ENCODE measurements at places on chromosomes 5 and 9.

DNA sequence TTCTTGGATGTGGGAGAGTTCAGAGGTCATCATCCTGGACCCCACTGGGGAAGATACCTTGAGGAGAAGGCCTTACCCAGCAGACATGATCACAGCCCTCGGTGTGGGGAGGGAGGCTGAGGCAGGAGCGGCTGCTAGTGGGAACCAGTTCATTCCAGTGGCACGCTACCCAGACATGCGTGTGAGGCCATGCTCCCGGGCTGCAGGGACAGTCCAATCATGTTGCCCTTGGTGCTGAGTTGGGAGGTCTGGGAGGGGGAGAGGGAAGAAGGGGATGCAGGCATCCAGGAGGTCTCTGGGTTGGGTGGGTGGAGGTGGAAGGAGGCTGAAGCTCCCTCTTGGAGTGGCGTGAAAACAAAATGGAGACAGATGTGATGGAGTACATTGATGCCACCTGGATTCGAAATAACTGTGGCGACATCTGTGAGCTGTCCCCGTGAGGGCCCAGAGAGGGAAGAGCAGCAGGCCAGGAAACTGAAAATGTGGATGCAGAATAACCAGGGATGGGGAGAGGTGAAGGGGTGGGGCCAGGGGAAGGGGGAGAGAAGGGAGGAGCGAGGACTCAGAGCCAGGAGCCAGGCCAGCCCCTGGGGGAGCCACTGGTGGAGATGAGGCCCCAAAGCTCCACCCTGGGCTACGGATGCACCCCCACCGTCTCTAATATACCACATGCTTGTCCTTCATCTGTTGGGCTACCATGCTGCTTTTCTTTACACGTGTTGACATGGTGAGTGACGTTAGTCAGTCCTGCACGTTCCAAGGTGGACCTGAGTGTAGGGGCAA, 16.2 kb downstream of the NDUFS6 start:
- peaks cover 20% of the 10 kb centered on the region for H3K36me3 ChIP-seq
- no peak overlapping the region for H3K4me3 ChIP-seq
- DNase-seq: no peak
- no peak overlapping the region for H3K27ac ChIP-seq
- H3K27me3 ChIP-seq: no peaks in the 10 kb centered on the region

GRCh38 chr9:131518553-131518952, 12.5 kb downstream of the UCK1 start:
- peaks cover 36% of the 10 kb centered on the region for H3K36me3 ChIP-seq
- no peaks in the 10 kb centered on the region for H3K4me1 ChIP-seq
- no peaks in the 10 kb centered on the region for H3K27me3 ChIP-seq
- no peak for DNase-seq
- H3K27ac ChIP-seq: no peak overlapping the region
- H3K4me3 ChIP-seq: no peak overlapping the region

DNA sequence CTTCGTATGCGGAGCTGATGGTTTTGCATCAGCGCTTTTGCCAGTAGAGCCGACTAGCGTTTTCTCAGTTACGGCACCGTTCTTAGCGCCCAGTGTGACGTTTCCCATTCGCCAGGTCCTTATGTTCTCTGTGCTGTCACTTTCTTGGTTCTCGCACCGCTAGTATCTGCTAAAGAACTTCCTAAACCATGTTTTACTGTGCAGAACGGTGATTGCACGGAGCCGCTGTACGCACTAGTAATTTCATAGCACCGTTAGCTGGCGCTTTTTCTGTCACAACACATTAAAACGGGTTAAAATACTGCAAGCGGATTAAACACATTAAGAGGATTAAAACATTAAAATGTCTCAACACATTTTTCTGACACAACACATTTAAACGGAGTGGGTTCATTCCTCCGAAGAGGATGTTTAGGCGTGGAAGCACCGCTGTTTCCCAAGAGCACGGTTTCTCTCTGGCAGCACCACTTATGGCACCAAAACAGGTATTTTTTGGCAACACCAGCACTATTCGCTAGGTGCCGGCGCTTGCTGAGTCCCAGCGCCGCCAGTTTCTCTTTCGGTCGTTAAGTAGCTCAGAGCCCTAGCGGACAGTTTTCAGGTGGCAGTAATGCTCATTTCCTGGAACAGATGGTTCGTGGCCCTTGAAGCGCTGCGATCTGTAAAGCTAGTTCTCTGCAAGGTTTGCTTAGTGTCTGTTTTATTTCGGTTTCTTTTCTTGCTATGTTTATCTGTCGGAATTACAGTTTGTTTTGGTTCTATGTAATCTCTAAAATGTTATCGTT, 20.3 kb downstream of the ANXA2R start:
- peak overlapping the region; percentile 30 for H3K27ac ChIP-seq
- H3K27me3 ChIP-seq: no peaks in the 10 kb centered on the region
- H3K4me1 ChIP-seq: peaks cover 4% of the 10 kb centered on the region
- DNase-seq: peak; percentile 91
- H3K4me3 ChIP-seq: peak overlapping the region; percentile 15

GRCh38 chr5:164335837-164336236, 830.4 kb downstream of the MAT2B start:
- peak; percentile 53 for DNase-seq
- H3K27me3 ChIP-seq: no peaks in the 10 kb centered on the region
- no peaks in the 10 kb centered on the region for H3K4me1 ChIP-seq
- no peaks in the 10 kb centered on the region for H3K36me3 ChIP-seq
- H3K27ac ChIP-seq: no peak overlapping the region

Measured in fibroblast of lung (primary cell).